ENCODE measurements at places on chromosomes 5 and 9.

DNA sequence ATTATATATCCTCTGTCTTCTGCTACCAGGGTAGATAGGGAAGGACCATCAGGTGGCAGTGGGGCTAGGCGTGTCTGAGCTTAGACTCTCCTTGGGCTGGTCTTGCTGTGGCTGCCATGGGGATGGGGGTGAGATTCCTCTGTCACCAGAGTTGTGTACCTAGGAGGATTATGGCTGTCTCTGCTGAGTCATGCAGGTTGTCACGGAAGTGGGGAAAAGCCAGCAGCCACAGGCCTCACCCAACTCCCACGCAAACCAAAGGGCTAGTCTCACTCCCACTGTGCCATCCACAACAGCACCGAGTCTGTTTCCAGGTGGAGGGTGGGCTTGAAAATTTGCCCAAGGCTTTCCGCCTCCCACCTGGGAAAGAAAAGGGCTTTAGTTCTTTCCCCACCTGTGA, 476.1 kb downstream of the CYLC2 start:
- no peak for DNase-seq

- DNase-seq = no peak
These were observed 199.6 kb upstream of the DAB2 start for GRCh38 chr5:39624268-39624886.

GRCh38 chr9:2657427-2657826, 35.8 kb downstream of the VLDLR start:
- DNase-seq = no peak

GRCh38 chr5:133753856-133754255, 141.5 kb upstream of the FSTL4 start:
- no peak for DNase-seq

DNA sequence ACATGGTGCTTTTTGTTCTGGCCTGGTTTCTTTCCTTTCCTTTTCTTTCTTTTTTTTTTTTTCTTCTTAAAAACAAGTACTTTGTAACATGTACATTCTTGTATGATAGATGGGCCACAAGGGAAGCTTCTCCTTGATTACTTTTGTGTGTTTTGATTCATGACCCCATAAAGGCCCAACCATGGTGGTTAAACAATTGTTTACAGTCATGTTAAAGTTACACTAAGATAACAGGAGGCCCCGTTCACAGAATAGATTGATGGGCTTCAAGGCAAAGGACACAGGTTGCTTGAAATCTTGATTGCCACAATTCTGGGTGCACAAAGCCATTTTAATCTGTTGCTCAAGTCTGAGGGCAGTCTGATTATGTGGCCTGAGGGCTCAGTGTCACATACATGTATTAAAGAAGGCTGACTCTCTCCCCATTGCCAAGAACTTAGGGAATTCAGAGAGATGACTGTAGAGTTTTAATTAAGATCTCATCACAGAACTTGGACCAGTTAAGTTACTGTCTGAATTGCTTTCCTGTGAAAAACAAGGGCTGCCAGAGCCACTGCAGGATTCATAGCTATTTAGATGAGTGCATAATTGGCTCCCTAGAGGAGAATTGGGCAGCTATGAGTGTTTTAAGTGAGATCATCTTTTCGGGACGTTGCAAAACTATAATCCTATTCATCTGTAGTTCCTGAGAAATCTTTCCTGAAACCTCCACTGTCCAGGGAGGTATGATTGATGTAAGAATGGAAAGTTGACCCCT, 163.4 kb downstream of the TLE4 start:
- DNase-seq = no peak

DNA sequence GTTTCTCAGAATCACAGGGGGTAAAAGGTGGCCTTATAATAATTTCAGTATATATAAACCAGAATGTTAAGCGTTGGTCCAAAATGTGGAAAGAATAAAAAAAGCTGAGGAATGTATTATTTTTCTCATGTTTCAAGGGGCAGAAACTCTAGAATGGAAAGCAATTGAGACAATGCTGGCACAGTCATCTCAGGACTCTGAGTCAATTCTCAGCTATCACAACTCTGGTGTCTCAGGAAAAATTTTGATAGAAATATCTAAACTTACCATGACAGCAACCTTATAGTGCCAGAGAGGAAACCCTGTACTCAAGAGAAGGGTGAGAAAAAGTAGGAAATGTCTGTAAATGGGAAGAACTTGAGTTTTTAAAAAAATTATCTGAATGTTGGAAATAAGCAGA, 1189.4 kb upstream of the NUDT12 start:
- DNase-seq = no peak

- DNase-seq = no peak
These were observed 16.4 kb downstream of the JADE2 start for GRCh38 chr5:134541736-134542376.
